ENCODE measurements at places on chromosomes 2 and 18.

GRCh38 chr2:72738096-72738495, 87.7 kb downstream of the EXOC6B start:
- no peak for DNase-seq

GRCh38 chr2:164859251-164859818, 17.7 kb upstream of the COBLL1 start:
- DNase-seq, result no peak

DNA sequence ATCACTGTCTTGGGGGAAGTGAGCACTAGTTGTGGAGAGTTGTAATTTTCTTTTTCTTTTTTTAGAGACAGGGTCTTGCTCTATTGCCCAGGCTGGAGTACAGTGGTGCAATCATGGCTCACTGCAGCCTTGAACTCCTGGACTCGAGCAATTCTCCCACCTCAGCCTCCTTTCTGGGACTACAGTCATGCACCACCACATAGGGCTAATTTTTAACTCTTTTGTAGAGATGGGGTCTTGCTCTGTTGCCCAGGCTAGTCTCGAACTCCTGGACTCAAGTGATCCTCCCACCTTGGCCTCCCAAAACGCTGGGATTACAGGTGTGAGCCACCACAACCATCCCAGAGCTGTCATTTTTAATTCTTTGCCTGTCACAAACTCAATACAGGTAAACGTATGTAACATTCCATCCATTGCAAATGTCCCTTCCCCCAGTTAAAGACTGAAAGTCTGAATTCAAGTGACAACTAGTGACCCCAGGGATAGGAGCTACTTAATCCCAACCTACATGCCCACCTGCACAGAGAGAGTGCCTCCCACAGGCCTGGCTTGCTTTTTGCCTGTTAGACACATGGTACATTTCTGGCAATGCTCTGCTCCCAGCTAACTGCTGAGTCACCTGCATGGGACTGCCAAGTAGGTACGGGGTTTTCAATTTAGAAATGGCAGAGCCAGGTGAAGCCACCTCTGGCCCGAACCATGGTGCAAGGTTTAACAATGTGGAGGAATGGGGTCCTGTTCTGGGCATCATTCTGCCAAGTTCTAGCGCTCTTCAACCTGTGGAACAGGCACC, 60.6 kb downstream of the CYB5A start:
- no peak for DNase-seq

DNA sequence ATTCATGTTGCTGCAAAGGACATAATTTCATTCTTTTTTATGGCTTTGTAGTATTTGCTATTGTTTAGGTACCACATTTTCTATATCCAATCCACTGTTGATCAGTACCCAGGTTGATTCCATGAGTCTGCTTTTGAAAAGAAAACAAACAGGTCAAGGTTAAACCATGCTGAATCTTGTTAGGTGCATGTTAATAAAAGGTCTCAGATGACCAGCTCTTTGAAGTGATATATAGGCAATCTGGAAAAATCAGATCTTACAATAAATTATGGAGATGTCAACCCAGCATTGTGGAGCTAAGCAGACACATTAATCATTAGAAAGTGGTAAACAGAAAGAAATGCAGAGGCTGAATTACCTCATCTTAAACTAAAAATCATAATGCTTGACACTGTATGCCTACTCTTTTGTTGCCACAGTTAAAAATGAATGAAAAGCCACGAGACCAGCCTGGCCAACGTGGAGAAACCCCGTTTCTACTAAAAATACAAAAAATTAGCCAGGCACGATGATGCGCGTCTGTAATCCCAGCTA, 246.0 kb downstream of the CTNNA2 start:
- DNase-seq, result no peak

- no peak for DNase-seq
Observed at GRCh38 chr2:117723888-117724434, 90.5 kb upstream of the DDX18 start.

DNA sequence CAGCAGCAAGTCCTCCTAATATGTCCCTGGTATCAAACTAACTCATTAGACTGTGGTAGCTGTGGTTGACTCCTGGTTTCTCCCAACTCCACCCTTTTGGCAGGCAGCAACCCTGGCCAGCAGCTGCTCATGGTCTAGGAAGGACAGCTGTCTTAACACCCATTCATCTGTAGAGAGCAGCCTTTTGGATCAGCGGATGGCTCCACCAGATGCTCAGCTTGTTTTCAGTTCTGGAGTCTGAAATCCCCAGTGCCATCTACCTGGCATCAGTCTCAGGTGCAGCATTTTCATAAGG, 100.5 kb downstream of the SPOPL start:
- DNase-seq, result peak; percentile 59

GRCh38 chr2:183542606-183543005, 418.4 kb downstream of the NUP35 start:
- DNase-seq, result no peak

DNA sequence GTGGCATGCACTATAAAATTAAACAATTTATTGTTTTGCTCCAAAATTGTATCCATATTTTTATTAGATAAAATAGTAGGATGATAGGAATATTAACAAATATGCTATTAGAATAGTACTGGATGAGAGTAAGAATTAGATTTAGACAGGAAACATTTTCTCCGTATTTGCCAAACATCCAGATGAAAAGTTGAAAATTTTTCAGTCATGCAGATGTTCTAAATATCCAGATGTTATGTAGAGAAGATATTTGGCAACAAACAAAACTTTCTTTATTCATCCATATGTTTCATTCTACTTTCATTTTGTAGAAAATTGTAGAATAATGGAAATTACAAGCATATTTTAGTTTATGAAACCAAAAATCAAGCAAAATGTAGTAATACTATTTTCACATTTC, 45.2 kb upstream of the NEUROD1 start:
- no peak for DNase-seq

- DNase-seq, result no peak
Observed at GRCh38 chr2:128717758-128718710, 399.4 kb upstream of the HS6ST1 start.

GRCh38 chr2:78093436-78093835, 571.3 kb upstream of the LRRTM4 start:
- no peak for DNase-seq

DNA sequence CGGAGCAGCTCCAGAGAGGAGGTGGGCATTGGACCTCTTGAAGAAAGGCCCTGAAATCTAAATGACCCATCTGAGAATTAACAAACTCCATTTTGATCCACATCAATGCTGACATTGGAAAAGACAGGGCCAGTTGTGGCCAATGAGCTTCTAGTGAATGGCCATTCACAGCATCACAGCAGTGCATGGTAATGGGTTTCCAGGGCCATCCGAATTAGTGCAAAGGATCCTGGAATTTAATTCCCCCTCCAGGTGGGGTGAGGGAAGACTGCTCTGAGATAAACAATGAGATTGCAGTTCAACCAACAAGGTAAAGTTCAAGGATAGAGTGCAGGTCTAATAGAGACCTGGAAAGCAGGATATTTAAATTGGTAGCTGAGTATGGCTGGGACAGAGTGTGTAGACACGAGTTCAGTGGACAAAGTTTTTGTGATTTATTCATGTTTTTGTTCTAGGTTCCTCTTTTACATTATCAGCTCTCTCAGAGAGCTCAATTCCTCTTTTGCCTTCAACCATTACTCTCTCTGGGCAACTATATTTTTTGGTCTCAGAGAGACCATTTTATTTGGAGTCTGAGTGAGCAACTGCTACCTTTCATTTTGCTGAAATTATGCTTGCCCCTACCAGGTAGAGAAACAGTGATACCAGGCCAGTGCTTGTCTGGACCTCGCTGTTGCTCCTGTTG, 5.0 kb downstream of the TACR1 start:
- DNase-seq, result no peak

DNA sequence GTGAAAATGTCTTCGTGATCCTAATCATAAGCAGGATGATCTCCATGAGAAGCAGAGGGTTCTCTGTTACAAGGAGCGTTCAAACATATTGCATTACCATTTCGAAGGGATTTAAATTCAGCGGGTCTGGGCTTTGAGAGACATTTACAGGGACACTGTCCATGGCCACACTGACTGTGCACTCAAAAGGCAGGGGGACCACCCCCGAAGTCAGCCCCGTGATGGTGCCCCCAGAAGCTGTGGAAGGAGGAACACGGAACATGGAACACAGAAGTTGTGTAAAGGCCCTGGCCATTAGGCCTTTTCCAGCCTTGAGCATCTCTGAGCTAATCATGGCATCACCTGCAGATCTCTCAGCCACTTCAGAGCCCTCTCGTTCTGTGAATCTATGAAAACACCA, 268.4 kb upstream of the MYT1L start:
- no peak for DNase-seq

- DNase-seq, result no peak
Observed at GRCh38 chr18:6851480-6851879, 122.0 kb downstream of the ARHGAP28 start.

DNA sequence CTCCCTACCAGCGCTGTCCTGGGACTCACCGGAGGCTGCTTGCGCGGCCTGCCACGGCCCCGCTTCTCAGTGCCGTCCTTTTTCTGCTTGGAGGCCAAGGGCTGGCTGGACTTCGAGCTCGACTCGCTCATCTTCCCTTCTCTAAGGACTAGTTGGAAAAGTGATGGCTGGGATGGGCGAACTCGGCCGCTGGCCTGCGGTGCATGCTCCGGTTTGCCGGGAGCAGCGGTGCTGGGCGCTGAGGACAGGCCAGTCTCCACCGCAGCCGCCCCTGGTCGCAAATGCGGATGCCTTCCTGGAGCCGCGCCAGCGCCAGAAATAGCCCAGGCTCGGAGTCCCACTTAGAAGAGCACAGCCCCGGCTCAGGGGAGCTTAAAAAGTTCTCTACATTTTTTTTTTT, 3.1 kb downstream of the C2orf81 start:
- no peak for DNase-seq

- DNase-seq, result no peak
Observed at GRCh38 chr2:203900253-203900652, 32.7 kb downstream of the CTLA4 start.

DNA sequence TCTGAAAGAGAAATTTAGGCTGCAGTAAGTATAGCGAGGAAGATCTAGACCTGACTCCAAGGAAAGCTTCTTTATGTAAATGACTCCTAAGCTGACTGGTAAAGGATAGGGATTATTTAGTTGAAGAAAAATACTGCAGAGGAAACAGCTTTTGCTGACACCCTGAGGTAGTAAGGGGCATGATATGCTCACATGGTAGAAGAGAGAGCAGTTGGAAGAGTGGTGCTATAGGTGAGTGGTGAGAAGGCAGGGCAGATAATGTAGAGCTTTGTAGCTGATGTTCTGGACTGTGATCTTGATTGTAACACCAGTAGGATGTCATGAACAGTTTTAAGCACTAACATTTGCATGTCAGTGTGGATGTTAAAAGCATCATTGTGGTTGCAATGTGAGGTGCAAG, 639.1 kb upstream of the SLC39A10 start:
- DNase-seq, result no peak

GRCh38 chr2:144339048-144339447, 180.9 kb downstream of the ZEB2 start:
- no peak for DNase-seq

GRCh38 chr2:165631089-165631488, 161.6 kb downstream of the CSRNP3 start:
- peak; percentile 69 for DNase-seq

DNA sequence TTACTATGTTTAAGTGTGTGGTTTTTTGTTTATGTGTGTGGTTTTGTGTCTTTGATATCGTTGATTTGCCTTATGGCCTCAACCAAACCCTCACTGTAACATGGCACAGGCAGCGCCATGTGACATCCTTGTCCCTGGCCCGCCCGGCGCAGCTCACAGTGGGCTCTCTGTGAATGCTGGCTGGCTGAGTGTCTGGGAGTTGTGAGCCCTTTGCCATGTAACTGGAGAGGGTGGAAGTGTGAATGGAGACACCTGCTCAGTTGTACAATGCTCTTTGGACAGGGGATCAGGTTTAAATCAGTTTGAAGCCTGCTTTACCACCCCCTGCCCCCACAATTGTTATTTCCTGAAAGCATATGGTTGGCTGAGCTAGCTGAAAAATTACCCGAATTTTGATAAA, 41.8 kb downstream of the TCF7L1 start:
- DNase-seq, result no peak

DNA sequence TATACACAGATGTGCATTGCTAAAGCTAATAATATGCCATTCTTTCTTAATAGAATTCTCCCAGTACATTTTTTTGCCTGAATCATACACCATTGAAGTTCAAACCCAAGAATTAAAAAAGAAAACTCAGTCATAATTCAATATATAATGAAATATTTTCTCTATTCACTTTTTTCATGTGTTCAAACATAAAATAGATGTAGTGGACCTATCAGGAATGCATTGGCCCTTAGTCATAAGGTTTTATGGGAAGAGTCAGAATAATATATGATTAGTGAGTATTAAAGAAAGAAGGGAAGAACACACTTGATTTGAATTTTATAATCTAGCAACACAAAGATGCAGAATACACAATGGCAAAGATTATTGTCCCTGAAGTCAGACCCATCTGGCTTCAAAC, 297.0 kb upstream of the COL3A1 start:
- no peak for DNase-seq

DNA sequence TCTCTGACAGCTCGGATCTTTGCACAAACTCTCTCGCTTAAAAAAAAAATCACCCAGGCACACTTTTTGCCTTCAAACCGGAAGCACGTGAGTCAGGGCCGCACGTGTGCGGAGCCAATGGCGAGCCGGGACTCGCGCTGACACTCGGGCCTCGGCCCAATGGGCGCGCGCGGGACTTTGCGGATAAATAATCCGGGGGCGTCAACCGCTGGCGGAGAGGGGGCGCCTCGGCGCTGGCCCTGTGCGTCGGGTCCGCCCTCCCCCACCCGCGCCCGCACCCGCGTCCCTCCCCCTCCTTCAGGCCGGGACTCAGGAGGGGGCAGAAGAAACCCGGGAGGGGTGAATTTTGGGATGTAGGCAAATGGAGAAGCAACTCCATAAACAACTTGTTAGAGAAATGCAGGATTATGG, 319 bp upstream of the EN1 start:
- no peak for DNase-seq

GRCh38 chr2:85796046-85796340, 42.2 kb downstream of the ATOH8 start:
- DNase-seq, result no peak

DNA sequence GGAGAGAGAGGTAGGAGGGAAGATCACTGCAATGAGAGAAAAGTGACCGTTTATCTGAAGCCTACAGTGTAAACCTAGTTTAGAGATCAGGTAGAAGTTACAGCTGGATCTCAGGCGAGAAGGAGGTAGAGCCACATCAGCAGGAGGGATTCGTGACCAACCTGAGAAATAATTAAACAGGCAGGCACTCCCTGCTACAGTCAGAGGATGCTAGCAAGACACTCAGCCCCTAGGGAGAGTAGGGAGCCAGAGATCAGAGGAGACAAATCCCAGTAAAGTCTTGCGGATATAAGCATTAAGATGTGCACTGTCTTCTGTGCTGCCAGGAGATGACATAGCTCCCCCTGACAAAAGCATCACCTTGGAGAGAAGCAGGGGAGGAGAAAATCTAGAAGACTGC, 629.1 kb upstream of the SLC39A10 start:
- DNase-seq, result no peak
